ENCODE measurements at places on chromosomes 7 and 10.

GRCh38 chr10:95312257-95312656 lies 21.5 kb upstream of the PDLIM1 start:
- H3K27ac ChIP-seq, result no peak overlapping the region
- H3K4me1 ChIP-seq, result peaks cover 8% of the 10 kb centered on the region
- H3K36me3 ChIP-seq, result no peaks in the 10 kb centered on the region
- no peak overlapping the region for H3K4me3 ChIP-seq
- H3K27me3 ChIP-seq, result no peaks in the 10 kb centered on the region

DNA sequence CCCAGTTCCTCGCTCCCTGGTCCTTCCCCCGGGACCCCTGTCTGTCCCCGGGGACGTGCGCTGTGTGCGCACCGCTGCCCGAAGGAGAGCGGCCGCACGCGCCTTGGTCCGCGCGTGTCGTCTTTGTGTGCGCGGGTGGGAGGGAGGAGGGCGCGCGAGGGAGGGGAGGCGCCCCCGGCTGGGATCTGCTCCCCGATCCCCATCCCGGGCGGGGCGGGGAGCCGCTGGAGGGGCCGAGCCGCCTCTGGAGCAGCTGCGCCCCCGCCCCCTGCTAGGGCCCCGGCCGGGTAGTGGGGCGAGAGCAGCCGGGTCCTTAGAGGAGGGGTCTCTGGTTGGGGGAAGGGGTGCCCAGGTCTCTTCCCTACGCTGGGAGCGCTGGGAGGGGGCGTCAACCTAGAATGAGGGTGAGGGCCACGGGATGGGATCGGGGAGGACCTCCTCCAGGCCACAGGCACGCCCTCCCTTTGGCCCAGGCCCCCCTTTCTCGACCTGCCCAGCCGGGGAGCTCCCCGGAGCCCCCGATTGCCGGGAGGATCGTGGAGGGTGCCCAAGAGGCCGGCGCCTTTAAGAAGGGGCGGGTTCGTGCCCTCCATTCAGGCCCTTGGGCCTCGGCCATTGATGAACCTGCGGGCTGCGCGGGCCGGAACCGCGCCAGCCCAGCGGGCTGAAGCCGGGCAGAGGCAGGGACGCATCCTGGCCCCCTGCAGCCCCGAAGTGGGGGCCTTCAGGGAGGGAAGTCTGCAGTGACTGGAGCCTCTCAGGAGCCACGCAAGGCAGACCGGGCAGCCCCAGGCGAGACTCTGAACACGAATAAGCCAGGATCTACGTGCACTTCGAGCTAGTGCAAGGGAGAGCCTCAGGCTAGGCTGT lies 678 bp downstream of the SH2B2 start:
- no peaks in the 10 kb centered on the region for H3K36me3 ChIP-seq
- H3K4me3 ChIP-seq, result peak overlapping the region; percentile 57
- no peak overlapping the region for H3K27ac ChIP-seq
- no peaks in the 10 kb centered on the region for H3K4me1 ChIP-seq
- peak; percentile 12 for DNase-seq
- H3K27me3 ChIP-seq, result peaks cover 7% of the 10 kb centered on the region

GRCh38 chr7:66840316-66840715 lies 80.7 kb upstream of the TMEM248 start:
- H3K27me3 ChIP-seq, result no peaks in the 10 kb centered on the region
- no peak overlapping the region for H3K4me3 ChIP-seq
- H3K4me1 ChIP-seq, result no peaks in the 10 kb centered on the region
- no peak for DNase-seq

DNA sequence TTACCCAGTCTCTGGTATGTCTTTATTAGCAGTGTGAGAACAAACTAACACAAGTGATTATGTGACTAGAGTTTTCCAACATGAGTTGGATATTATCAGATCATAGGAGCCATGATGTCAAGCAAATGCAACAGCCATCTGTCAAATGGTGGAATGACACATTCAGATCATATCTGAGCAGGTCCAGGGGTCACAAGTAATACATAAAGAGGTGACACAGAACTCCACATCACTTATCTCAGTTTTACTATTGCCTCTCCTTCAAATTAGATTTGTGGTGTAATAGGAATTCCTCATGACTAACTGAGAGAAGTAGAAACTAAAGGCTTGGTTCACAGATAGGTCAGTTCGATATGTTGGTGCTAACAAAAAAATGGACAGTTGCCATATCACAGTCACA lies 12.2 kb upstream of the SAMD9L start:
- H3K27me3 ChIP-seq, result no peaks in the 10 kb centered on the region
- H3K4me1 ChIP-seq, result no peaks in the 10 kb centered on the region
- H3K27ac ChIP-seq, result no peak overlapping the region
- no peaks in the 10 kb centered on the region for H3K36me3 ChIP-seq
- peak; percentile 60 for DNase-seq

- DNase-seq, result no peak
- H3K36me3 ChIP-seq, result peaks cover 2% of the 10 kb centered on the region
These were observed 4.2 kb upstream of the PILRA start for GRCh38 chr7:100369105-100369504.

GRCh38 chr7:85065306-85065705 lies 121.5 kb downstream of the SEMA3D start:
- H3K27ac ChIP-seq, result no peak overlapping the region
- H3K4me1 ChIP-seq, result no peaks in the 10 kb centered on the region
- DNase-seq, result peak; percentile 61
- H3K4me3 ChIP-seq, result no peak overlapping the region
- H3K36me3 ChIP-seq, result no peaks in the 10 kb centered on the region

DNA sequence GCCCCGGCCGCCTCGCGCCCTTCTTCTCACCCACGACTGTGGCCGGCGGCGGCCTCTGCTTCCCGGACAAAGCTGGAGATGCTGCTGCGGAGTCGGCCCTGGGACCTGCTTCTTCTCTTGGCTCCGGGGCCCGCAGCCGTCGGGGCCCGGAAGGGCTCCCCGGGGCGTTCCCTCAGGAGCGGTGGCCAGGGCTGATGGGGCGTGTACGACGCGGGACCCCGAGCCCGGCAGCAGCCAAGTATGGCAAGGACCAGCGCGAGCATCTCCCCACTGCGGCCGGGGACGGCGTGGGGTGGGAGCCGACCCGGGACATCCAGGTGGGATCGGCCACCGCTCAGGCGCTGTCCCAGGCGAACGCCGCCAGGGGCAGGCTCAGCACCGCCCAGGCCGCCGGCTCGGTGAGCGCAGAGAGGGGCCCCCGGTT lies 27.6 kb upstream of the BMS1 start:
- no peak overlapping the region for H3K27ac ChIP-seq
- H3K36me3 ChIP-seq, result no peaks in the 10 kb centered on the region
- DNase-seq, result no peak

DNA sequence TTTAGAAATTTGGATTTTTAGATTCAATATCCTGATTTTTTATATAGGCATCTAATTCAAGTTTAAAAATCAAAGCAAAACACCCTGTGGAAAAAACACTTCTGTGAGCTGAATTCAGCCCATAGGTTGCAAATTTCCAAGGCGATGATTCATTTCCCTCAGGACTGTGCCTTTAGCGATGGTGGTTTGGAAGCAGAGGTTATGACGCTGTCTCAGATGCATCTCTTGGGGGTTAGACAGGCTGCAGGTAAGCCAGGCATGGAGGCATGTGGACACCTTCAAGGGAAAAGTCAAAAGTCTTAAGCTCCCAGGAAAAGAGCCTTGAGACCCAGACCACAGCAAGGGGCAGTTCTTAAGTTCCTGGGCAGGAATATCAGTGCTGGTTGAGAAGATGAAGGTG lies 9.5 kb upstream of the FRA10AC1 start:
- H3K27ac ChIP-seq, result no peak overlapping the region
- DNase-seq, result peak; percentile 14
- no peaks in the 10 kb centered on the region for H3K4me1 ChIP-seq
- no peaks in the 10 kb centered on the region for H3K36me3 ChIP-seq
- H3K27me3 ChIP-seq, result peaks cover 3% of the 10 kb centered on the region

GRCh38 chr7:11710377-11710776 lies 121.6 kb downstream of the THSD7A start:
- no peak overlapping the region for H3K4me3 ChIP-seq
- H3K36me3 ChIP-seq, result no peaks in the 10 kb centered on the region
- H3K27ac ChIP-seq, result no peak overlapping the region
- H3K4me1 ChIP-seq, result no peaks in the 10 kb centered on the region
- DNase-seq, result no peak

DNA sequence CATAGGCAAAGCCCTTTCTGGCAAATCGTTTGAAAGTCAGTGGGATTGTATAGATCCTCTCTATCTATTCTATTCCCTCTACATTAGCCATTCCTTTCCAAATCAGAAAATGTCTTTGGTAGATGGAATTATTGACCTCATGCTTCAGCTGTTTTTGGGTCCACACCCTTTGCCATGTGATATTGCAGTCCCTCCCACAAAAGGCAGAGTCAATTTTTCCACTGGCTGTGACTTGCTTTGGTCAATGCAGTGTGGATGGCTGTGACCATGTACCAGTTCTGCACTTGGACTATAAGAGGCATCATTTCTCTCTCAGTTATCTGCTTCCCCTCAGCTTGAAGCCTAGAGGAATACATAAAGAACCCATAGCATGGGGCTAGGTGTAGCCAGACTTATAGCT lies 332.9 kb downstream of the PTEN start:
- no peak overlapping the region for H3K27ac ChIP-seq
- H3K36me3 ChIP-seq, result no peaks in the 10 kb centered on the region
- H3K4me3 ChIP-seq, result no peak overlapping the region
- DNase-seq, result no peak
- H3K27me3 ChIP-seq, result no peaks in the 10 kb centered on the region

GRCh38 chr10:3533296-3533695 lies 251.7 kb downstream of the KLF6 start:
- H3K27me3 ChIP-seq, result no peaks in the 10 kb centered on the region
- no peaks in the 10 kb centered on the region for H3K36me3 ChIP-seq
- DNase-seq, result no peak
- no peak overlapping the region for H3K4me3 ChIP-seq

GRCh38 chr10:113561214-113561613 lies 8.4 kb downstream of the HABP2 start:
- peaks cover 2% of the 10 kb centered on the region for H3K27me3 ChIP-seq
- no peaks in the 10 kb centered on the region for H3K4me1 ChIP-seq
- no peak for DNase-seq
- H3K36me3 ChIP-seq, result no peaks in the 10 kb centered on the region
- no peak overlapping the region for H3K27ac ChIP-seq
- no peak overlapping the region for H3K4me3 ChIP-seq

DNA sequence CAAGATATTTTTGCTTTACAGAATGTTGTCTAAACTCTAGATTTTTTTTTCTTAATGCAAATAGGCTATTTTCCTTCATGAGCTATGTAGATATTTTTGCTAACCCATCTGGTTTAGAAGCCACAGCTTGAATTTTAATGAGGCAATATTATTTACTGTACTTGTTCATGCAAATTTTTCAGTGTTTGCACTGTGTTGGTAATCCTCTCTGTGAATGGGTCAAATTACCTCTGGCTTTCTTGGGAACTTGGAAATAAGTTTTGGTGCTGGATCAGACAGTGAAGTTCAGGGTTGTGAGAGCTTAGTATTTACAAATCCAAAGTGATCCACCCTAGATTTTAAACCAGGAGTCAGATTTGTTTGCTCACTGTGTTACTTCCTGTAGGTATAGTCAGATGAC lies 686.9 kb downstream of the NXPH1 start:
- no peak for DNase-seq
- H3K4me1 ChIP-seq, result no peaks in the 10 kb centered on the region
- H3K27me3 ChIP-seq, result no peaks in the 10 kb centered on the region

DNA sequence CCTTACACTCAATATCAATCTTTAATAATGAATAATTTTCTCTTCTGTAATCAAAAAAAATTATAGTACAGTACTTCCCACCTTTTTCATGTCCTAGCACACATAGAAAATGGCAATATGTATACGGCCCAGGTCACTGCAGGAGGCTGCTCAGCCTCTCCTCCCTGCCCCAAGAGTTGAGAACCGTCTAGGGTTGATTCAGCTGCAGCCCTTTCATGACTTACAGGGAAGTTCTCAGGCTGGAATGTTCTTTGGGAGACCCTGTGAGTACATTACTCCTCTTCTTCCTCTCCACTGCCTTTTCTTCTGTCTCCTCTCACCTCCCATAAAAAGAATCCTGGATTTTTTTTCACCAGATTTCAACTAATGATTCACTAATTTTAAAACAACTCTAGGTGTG lies 180.0 kb downstream of the HDAC9 start:
- H3K36me3 ChIP-seq, result no peaks in the 10 kb centered on the region
- H3K27ac ChIP-seq, result no peak overlapping the region
- H3K4me1 ChIP-seq, result no peaks in the 10 kb centered on the region
